ENCODE measurements at places on chromosomes 5 and 9. TPM values are rescaled to one million over a fixed set of nuclear protein-coding genes. Genes with fewer than 3 reads are reported as not detected.
A peak's percentile ranks its signal among the peaks of the same experiment; 100 is the strongest.

- peak overlapping the region; percentile 57 for H3K4me3 ChIP-seq
- H3K27ac ChIP-seq, result no peak overlapping the region
- DNase-seq, result no peak
- H3K4me1 ChIP-seq, result no peaks in the 10 kb centered on the region
- H3K27me3 ChIP-seq, result peaks cover 28% of the 10 kb centered on the region
- no peaks in the 10 kb centered on the region for H3K36me3 ChIP-seq
Observed at GRCh38 chr5:95283761-95284571, 928 bp downstream of the MCTP1 start.

DNA sequence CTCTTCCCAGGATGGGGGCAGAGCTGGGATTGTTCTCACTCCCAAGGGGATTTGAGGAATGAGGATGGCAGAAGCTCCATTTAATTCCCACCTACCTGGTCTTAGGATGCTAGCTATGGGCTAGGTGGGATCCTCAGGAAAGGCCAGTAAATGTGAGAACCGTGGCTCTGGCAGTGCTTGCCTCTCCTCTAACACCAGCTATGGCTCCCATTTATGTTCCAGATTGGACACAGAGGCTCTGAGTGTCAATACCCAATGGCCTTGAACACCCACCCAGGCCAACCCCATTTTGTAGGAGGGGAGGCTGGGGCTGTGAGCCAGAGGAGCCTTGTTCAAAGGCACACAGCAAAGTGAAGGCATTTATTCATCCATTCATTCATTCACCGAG lies 10.2 kb upstream of the DAB2IP start:
- peak overlapping the region; percentile 54 for H3K27ac ChIP-seq
- H3K4me1 ChIP-seq, result peaks cover 71% of the 10 kb centered on the region
- H3K36me3 ChIP-seq, result no peaks in the 10 kb centered on the region
- no peaks in the 10 kb centered on the region for H3K27me3 ChIP-seq

The CDC20B gene
- not detected for total RNA-seq

- H3K4me1 ChIP-seq, result no peaks in the 10 kb centered on the region
- no peak overlapping the region for H3K27ac ChIP-seq
- H3K4me3 ChIP-seq, result no peak overlapping the region
- H3K36me3 ChIP-seq, result no peaks in the 10 kb centered on the region
- no peaks in the 10 kb centered on the region for H3K27me3 ChIP-seq
- no peak for DNase-seq
Observed at GRCh38 chr9:106038266-106039001, 344.1 kb downstream of the TMEM38B start.

- H3K27ac ChIP-seq, result no peak overlapping the region
- H3K4me3 ChIP-seq, result no peak overlapping the region
- H3K36me3 ChIP-seq, result peaks cover 61% of the 10 kb centered on the region
- peak; percentile 66 for DNase-seq
- H3K4me1 ChIP-seq, result no peaks in the 10 kb centered on the region
- H3K27me3 ChIP-seq, result no peaks in the 10 kb centered on the region
Observed at GRCh38 chr5:149834246-149834855, 104.2 kb downstream of the PPARGC1B start.

GRCh38 chr9:14326264-14326826 lies 12.4 kb upstream of the NFIB start:
- H3K27me3 ChIP-seq, result no peaks in the 10 kb centered on the region
- no peak overlapping the region for H3K4me3 ChIP-seq
- H3K36me3 ChIP-seq, result no peaks in the 10 kb centered on the region
- no peak for DNase-seq

- H3K4me3 ChIP-seq, result no peak overlapping the region
- no peak overlapping the region for H3K27ac ChIP-seq
- peaks cover 8% of the 10 kb centered on the region for H3K4me1 ChIP-seq
Observed at GRCh38 chr9:96050861-96051155, 175.3 kb downstream of the ERCC6L2 start.

DNA sequence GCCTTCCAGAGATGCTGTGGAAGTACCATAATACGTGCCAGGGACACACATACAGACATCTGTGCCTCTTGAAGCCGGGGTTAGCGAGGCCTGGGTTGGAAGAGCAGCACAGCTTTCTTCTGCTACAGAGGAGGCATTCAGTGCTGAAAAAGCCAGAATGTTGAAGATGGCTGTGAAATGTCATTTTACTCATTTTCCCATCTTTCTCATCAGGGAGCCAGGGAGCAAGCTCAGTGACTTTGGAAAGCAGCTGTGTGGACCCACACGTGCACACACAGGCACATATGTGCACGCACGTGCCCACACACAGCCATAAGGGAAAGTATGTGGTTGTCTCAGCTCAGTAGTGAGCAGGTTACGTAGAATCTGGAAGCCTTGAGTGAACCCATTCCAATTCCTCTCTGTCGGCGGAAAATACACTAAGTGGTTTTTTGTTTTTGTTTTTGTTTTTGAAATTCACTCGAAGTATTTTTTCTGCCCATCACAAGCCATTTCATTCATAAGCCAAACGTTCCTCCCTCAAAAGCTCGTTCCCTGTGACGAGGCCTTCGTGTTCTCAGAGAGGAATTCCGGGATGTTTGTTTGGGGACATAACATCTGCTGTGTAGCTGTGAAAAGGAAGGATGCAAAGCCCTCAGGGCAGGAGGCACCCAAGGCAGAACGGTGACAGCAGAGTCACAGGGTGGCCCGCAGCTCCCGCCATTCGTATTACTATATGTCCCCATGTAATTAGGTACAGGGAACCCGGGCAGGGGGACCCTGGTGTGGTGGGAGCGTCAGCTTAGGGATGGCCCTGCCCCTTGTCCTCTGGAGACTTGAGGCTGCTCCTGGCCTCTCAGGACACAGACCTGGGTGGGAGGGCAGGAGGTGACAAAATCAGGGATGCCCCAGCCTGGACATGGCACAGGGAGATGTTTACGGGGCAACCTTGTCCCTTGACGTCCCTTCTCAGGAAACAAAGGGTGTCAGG lies 29.0 kb upstream of the ANKRD33B start:
- no peaks in the 10 kb centered on the region for H3K27me3 ChIP-seq
- H3K27ac ChIP-seq, result no peak overlapping the region
- H3K36me3 ChIP-seq, result no peaks in the 10 kb centered on the region
- H3K4me1 ChIP-seq, result peaks cover 18% of the 10 kb centered on the region

The AQP3 gene
- 116 TPM for total RNA-seq

- H3K4me1 ChIP-seq, result no peaks in the 10 kb centered on the region
- H3K27ac ChIP-seq, result no peak overlapping the region
- no peaks in the 10 kb centered on the region for H3K36me3 ChIP-seq
- no peak overlapping the region for H3K4me3 ChIP-seq
- H3K27me3 ChIP-seq, result no peaks in the 10 kb centered on the region
Observed at GRCh38 chr9:11016081-11016480, 403.3 kb upstream of the PTPRD start.

The OBP2B gene
- total RNA-seq, result not detected

The C5orf58 gene
- not detected for total RNA-seq

The CCNH gene
- 37.9 TPM for total RNA-seq
